ENCODE measurements at places on chromosomes 5 and 9. TPM values are rescaled to one million over a fixed set of nuclear protein-coding genes. Genes with fewer than 3 reads are reported as not detected.

The HTR1A gene
- total RNA-seq = 0.46 TPM

The GPRIN1 gene
- total RNA-seq = 5.8 TPM

The ANKRD18A gene
- 12.9 TPM for total RNA-seq

The RECK gene
- 9.9 TPM for total RNA-seq

The ACER2 gene
- total RNA-seq = 9.5 TPM

The TRPM3 gene
- total RNA-seq = 5.4 TPM

The ZNF354C gene
- 7.9 TPM for total RNA-seq

The IFNK gene
- not detected for total RNA-seq

The INSL6 gene
- not detected for total RNA-seq

The PHF24 gene
- total RNA-seq = 0.53 TPM

The INSL4 gene
- not detected for total RNA-seq

The OR1Q1 gene
- total RNA-seq = not detected

The GDNF gene
- total RNA-seq = 4.7 TPM

The TMC1 gene
- 0.31 TPM for total RNA-seq

The PRRX2 gene
- total RNA-seq = 10.7 TPM

The PSAT1 gene
- total RNA-seq = 173 TPM

GRCh38 chr5:144638787-144639186 lies 468.1 kb downstream of the KCTD16 start:
- H3K27me3 ChIP-seq = peaks cover 51% of the 10 kb centered on the region
- H3K4me3 ChIP-seq = no peak overlapping the region
- peaks cover 23% of the 10 kb centered on the region for H3K36me3 ChIP-seq
- H3K27ac ChIP-seq = no peak overlapping the region

DNA sequence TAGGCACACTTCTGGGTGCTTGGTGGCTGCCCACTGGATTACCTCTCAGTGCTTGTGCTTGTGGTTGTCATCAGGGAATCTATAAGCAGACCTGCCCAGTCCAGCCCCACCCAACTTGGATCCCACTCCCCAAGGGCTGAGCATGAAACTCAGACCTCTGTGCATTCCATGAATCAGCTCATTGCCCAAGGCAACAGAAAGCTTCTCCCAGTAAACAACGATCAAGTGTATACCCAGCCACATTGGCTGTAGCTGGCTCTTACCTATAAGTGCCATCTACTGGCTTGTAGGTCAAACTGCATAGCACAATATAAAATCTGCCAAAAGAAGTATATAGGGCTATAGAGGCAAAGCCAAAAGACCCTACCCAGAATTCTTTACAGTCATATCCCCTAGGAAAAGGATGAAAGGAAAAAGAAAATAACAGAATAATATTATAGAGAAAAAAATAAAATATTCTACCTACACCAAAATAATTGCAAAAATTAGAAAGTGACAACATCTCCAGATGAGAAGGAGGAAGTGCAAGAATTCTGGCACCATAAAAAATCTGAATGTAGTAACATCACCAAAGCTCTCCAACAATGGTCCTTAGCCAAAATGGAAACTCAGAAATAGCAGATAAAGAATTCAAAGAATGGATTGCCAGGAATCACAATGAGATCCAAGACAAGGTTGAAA lies 321.0 kb upstream of the TRPC7 start:
- peaks cover 10% of the 10 kb centered on the region for H3K4me1 ChIP-seq
- no peaks in the 10 kb centered on the region for H3K27me3 ChIP-seq
- peak; percentile 27 for DNase-seq
- no peak overlapping the region for H3K4me3 ChIP-seq

DNA sequence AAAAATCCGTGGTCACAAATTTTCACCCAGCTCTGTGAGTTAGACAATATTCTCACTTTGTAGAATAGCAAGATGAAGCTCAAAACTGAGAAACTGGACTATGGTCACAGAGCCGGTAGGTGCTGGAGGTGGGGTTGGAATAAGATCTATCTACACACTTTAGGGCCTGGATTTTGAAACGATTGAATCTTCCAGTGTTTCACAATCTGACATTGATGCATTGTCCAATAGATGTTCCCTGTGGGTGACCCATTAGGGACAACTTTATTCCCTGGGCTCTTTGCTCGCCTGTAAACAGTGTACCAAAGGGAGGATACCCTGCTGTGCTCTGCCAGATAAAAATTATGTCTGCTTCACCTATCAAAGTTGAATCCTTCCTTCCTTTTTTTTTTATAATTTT lies 145.4 kb upstream of the MPDZ start:
- no peak for DNase-seq
- H3K27me3 ChIP-seq = no peaks in the 10 kb centered on the region
- no peak overlapping the region for H3K4me3 ChIP-seq
- H3K4me1 ChIP-seq = peaks cover 20% of the 10 kb centered on the region

GRCh38 chr5:54529565-54529964 lies 12.0 kb downstream of the SNX18 start:
- H3K27ac ChIP-seq = no peak overlapping the region
- H3K27me3 ChIP-seq = no peaks in the 10 kb centered on the region
- no peak overlapping the region for H3K4me3 ChIP-seq
- H3K4me1 ChIP-seq = peaks cover 22% of the 10 kb centered on the region
- no peaks in the 10 kb centered on the region for H3K36me3 ChIP-seq
- DNase-seq = no peak

DNA sequence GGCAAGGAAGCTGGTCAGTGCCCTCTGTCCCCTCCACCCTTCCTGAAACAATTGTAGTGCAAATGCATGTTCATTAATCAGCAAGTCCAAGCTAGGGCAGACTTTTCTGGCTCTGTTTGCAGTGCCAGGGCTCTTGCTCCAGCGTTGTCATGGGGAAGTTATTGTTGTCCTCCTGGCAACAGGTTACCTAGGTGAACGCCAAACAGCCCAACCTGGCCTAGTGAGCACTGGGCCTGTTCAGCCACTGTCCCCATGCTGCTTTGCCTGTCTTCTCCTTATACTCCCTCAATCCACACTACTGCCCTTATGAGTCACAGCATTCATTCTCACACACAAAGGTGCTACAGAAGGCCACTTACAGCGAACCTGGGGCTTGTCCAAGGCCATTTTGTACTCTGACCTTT lies 34.5 kb upstream of the GLIS3 start:
- H3K27ac ChIP-seq = no peak overlapping the region
- DNase-seq = peak; percentile 30
- peaks cover 1% of the 10 kb centered on the region for H3K36me3 ChIP-seq
- H3K4me3 ChIP-seq = no peak overlapping the region
- peaks cover 11% of the 10 kb centered on the region for H3K4me1 ChIP-seq

DNA sequence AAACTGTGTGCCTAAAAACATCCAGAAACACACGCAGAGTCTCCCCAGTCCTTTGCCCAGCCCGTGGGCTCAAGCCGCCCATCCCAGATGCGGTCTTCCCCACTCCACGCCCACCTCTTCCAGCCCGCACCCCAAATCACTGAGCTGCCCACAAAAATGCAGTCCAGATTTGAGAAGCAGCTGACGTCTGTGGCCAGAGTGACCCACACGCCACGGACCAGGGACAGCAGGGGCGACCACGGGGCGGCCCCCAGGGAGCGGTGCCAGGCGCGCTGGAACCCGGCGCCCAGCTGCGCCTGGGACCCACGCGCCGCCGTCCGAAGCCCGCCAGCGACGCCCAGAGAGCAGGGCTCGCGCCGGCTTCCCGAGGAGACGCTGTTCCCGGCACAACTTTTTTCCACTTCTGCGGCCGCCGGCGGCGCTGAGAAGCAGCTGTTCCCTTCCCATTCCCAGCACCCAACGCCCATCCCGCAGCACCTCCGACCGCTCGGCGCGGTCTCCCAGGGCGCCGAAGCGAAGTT lies 674 bp downstream of the LHFPL2 start:
- no peaks in the 10 kb centered on the region for H3K27me3 ChIP-seq
- peaks cover 37% of the 10 kb centered on the region for H3K4me1 ChIP-seq
- H3K27ac ChIP-seq = peak overlapping the region; percentile 78
- H3K36me3 ChIP-seq = peaks cover 9% of the 10 kb centered on the region

GRCh38 chr5:1329111-1329579 lies 15.8 kb downstream of the CLPTM1L start:
- H3K4me1 ChIP-seq = peaks cover 4% of the 10 kb centered on the region
- peak overlapping the region; percentile 95 for H3K27ac ChIP-seq
- no peaks in the 10 kb centered on the region for H3K27me3 ChIP-seq
- no peak overlapping the region for H3K4me3 ChIP-seq

DNA sequence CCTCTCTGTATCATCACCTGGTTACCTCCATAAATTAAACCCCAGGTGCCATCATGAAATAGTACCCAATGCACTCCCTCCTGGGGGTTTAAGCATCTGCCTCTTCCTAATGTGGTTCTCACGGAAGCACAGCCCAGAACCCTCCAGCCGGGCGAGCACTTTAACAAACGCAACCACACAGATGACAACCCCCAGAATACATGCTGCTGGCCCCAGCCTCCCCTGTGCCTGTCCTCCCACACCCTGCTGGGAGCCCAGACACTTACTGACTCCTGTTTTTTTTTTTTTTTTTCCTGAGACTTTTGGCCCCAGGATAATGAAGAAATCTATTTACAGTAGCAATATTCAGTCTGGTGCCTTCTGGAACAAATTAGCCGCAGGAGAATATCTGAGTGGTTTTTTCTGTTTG lies 50.0 kb upstream of the COL5A1 start:
- H3K27ac ChIP-seq = no peak overlapping the region
- no peak for DNase-seq
- no peaks in the 10 kb centered on the region for H3K36me3 ChIP-seq
- H3K27me3 ChIP-seq = no peaks in the 10 kb centered on the region

DNA sequence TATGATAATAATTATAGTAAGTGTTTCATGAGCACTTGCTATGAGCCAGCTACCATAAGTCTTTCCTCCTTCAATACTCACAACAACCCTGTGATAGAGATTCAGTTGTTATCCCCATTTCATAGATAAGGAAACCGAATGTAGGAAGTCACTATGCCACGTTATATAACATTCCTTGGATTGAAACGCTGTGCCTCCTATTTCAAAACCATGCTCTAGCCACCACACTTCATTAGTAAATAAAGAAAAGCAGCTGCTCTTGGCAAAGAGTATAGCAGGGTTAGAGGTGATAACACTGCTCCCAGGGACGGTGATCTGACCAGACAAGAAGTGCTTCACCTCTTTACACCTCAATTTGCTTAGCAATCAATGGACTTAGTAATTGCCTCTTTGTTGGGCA lies 5.5 kb downstream of the ADAMTS12 start:
- H3K4me3 ChIP-seq = no peak overlapping the region
- peaks cover 25% of the 10 kb centered on the region for H3K4me1 ChIP-seq
- no peak for DNase-seq
- no peaks in the 10 kb centered on the region for H3K27me3 ChIP-seq
- H3K36me3 ChIP-seq = no peaks in the 10 kb centered on the region

- H3K27ac ChIP-seq = no peak overlapping the region
- no peak overlapping the region for H3K4me3 ChIP-seq
- DNase-seq = no peak
- H3K36me3 ChIP-seq = no peaks in the 10 kb centered on the region
- peaks cover 11% of the 10 kb centered on the region for H3K4me1 ChIP-seq
Observed at GRCh38 chr9:38133595-38133994, 64.6 kb upstream of the SHB start.

DNA sequence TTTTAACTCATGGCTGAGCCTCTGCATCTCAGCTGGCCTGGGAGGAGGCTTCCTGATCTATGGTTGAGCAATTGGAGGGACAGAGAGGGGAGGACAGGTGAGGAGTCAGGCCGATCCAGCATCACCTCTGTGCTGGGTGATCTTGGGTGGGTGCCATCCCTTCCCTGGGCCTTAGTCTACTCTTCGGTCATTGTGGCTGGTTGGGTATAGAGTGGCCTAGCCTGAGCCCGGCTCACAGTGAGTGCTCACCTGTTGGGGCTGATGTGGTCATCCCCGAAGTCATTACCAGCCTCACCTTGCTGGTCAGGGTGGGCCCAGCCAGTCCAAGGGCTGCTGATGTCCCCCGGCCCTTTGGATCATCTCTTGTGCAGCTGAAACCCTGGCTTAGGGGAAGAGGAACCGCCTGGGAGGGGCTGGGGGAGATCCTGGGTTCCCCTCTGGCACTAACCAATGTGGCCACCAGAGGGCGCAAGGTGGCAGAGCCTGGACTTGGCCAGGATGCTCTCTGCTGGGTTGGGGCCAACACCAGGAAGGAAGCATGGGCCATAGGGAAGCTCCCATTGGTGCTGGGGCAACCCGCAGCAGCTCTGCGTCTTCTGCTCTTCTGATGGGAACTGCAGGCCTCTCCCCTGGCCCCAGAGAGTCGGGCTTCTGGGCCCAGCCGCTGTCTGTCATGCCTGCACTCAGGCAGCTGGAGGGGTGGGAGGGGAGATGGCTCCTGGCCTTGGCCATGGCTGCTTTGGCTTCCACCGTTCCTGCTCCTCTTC lies 17.3 kb upstream of the ODF2 start:
- peak; percentile 97 for DNase-seq
- no peak overlapping the region for H3K4me3 ChIP-seq
- H3K4me1 ChIP-seq = peaks cover 9% of the 10 kb centered on the region
- H3K27me3 ChIP-seq = peaks cover 7% of the 10 kb centered on the region
- H3K27ac ChIP-seq = no peak overlapping the region

DNA sequence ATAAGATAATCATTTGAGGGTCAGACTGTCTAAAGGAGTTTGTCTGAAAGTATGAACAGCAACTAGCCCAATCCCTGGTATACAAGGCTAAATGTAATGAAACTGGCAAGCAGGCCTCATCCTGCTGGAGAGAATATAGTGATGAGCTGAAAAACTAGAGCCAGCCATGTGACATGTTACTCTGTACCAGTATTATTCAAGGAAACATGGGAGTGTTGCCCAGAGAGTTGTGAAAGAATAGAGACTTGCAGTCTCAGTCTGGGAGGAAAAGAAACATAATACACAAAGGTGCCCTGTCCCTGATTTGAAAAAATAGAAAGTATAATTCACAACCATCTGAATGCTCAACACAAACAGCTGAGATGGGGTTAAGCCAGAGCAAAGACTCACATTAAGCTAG lies 37.9 kb upstream of the HTR1A start:
- no peaks in the 10 kb centered on the region for H3K27me3 ChIP-seq
- no peaks in the 10 kb centered on the region for H3K36me3 ChIP-seq
- H3K27ac ChIP-seq = no peak overlapping the region
- no peak for DNase-seq
- H3K4me3 ChIP-seq = no peak overlapping the region

GRCh38 chr5:109907731-109908130 lies 218.0 kb downstream of the MAN2A1 start:
- H3K36me3 ChIP-seq = no peaks in the 10 kb centered on the region
- H3K27ac ChIP-seq = no peak overlapping the region
- H3K4me3 ChIP-seq = no peak overlapping the region
- H3K27me3 ChIP-seq = no peaks in the 10 kb centered on the region
- no peak for DNase-seq

GRCh38 chr9:78038620-78039300 lies 7.1 kb upstream of the GNAQ start:
- peaks cover 13% of the 10 kb centered on the region for H3K4me1 ChIP-seq
- H3K4me3 ChIP-seq = no peak overlapping the region
- H3K36me3 ChIP-seq = peaks cover 7% of the 10 kb centered on the region
- no peak overlapping the region for H3K27ac ChIP-seq

DNA sequence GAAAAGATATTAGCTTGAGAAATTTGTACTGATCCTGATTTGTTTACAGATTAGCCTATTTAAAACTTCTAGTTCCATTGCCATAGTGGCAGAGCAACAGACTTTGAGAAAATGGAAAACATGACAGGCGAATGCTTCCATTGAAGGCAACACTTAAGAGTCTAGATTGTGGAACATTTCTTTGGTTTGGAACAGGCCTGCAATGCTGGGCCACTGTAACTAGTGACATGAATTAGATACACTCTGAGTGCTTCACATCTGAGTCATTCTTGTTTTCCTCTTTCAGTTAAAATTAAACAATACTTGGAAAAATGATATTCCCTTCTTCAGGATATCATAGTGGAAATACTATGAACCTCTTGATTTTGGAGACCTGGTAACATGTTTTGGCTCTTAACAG lies 453.6 kb upstream of the TUSC1 start:
- H3K36me3 ChIP-seq = no peaks in the 10 kb centered on the region
- no peak for DNase-seq
- no peaks in the 10 kb centered on the region for H3K27me3 ChIP-seq
- H3K4me1 ChIP-seq = peaks cover 9% of the 10 kb centered on the region
- H3K4me3 ChIP-seq = no peak overlapping the region
- H3K27ac ChIP-seq = no peak overlapping the region

GRCh38 chr5:44252545-44252944 lies 136.7 kb downstream of the FGF10 start:
- H3K36me3 ChIP-seq = no peaks in the 10 kb centered on the region
